Fibroblast of lung (primary cell): ENCODE measurements at places on chromosomes 12 and 14. TPM values are rescaled to one million over a fixed set of nuclear protein-coding genes. Genes with fewer than 3 reads are reported as not detected.

DNA sequence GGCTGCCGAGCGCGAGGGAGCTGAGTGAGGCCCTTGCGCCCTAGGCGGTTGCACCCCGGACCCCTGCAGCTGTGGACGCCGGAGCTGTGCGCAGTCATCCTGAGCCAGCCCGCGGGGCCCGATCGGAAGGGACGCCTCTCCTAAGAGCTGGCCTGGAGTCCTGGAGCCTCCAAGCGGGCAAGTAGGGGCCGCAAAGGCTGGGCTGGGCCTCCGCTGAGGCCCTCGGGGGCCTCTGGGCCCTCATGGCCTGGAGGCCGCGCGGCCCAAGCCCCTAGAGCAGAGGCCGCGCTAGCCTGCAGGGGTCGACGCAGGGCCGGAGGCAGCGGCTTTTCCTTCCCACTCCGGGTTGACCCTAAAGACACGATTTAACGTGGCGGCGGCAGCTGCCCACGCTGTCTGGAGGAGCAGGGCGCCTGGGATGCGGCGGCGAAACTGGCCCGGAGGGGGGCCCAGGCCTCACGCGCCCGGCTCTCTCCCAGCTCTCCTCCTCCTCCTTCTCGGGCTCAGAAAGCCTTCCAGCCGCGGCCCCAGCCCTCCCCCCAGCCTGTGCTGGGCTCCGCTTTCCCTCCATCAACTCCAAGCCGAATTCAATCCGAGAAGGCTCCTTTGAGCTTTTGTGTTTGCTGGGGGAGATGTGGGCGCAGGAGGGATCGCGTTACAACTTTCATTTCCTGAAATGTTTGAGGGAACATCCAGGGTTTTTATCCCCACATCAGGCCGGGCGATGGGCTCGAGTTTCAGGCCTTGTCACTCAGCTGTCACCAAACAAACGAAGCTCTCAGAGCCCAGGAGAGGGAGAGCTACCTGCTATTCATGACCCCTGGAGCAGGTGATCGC lies 11.6 kb downstream of the SIX1 start:
- peak; percentile 47 for DNase-seq
- peaks cover 5% of the 10 kb centered on the region for H3K4me1 ChIP-seq
- no peak overlapping the region for H3K27ac ChIP-seq
- H3K4me3 ChIP-seq, result peak overlapping the region; percentile 30
- peaks cover 5% of the 10 kb centered on the region for H3K36me3 ChIP-seq

DNA sequence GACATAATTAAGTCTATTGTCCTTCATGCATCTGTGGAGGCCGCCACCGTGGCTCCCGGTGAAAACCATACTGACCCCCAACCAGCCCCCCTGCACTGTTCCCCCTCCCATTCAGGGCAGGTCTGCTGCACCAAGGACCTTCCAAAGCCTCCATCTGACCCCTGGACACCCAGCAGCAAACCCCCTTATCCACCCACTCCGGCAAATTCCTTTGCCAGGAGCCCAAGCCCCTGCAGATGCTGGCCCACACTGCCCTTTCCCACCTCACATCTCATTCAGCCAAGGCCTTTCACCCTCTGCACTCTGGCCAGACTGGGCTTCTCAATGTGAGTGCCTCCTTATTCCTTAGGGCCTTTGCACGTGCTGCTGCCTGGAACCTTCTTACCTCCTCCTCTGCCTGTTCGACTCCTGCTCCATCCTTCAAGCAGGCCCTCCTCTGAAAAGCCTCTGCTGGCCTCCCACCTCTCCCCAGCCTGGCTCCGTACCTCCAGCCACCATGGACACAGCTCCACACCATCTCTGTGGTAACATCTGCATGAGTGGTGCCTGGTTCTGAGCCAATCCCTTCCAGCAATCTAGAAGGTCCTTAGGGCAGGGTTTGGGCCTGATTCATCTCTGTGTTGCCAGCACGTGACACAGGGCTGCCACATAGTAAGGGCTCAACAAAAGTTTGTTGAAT lies 230.7 kb downstream of the BCL11B start:
- no peaks in the 10 kb centered on the region for H3K36me3 ChIP-seq
- DNase-seq, result peak; percentile 7
- no peak overlapping the region for H3K4me3 ChIP-seq
- H3K27ac ChIP-seq, result no peak overlapping the region
- no peaks in the 10 kb centered on the region for H3K27me3 ChIP-seq
- H3K4me1 ChIP-seq, result no peaks in the 10 kb centered on the region

- no peak overlapping the region for H3K27ac ChIP-seq
- H3K4me3 ChIP-seq, result no peak overlapping the region
- H3K36me3 ChIP-seq, result no peaks in the 10 kb centered on the region
- no peaks in the 10 kb centered on the region for H3K4me1 ChIP-seq
These were observed 46.8 kb upstream of the PCED1B start for GRCh38 chr12:47032644-47033043.

Gene PIK3C2G
- polyA plus RNA-seq, result not detected in 2 replicates

DNA sequence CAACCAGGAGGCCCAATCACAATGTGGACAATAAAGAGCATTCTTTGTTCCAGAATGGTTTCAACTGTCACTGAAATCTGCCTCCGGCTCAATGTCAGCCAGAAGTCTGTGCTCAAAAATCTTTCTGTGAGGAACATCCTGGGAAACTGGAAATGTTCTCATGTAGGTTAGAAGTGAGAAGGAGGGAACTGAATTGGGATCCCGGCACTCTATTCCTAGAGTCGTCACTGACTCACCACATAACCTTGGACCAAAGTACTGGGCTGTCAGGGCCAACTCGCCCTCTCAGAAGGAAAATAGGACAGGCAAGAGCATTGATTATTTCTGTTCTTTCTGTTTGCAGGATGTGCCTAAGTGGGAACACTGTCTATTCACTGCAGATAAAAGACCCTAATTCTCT lies 57.6 kb downstream of the PRKAB1 start:
- no peaks in the 10 kb centered on the region for H3K27me3 ChIP-seq
- DNase-seq, result peak; percentile 8
- no peaks in the 10 kb centered on the region for H3K36me3 ChIP-seq
- H3K4me3 ChIP-seq, result no peak overlapping the region
- H3K27ac ChIP-seq, result no peak overlapping the region
- H3K4me1 ChIP-seq, result no peaks in the 10 kb centered on the region

- no peak overlapping the region for H3K4me3 ChIP-seq
- no peaks in the 10 kb centered on the region for H3K27me3 ChIP-seq
- H3K27ac ChIP-seq, result no peak overlapping the region
- H3K36me3 ChIP-seq, result no peaks in the 10 kb centered on the region
These were observed 247.6 kb upstream of the PWP1 start for GRCh38 chr12:107437954-107438353.

- no peak overlapping the region for H3K4me3 ChIP-seq
- DNase-seq, result peak; percentile 80
- H3K27ac ChIP-seq, result peak overlapping the region; percentile 38
- no peaks in the 10 kb centered on the region for H3K27me3 ChIP-seq
These were observed 25.0 kb downstream of the PRICKLE1 start for GRCh38 chr12:42564556-42564955.

Gene C12orf56
- 0.10 and 1.1 TPM in 2 replicates for polyA plus RNA-seq

DNA sequence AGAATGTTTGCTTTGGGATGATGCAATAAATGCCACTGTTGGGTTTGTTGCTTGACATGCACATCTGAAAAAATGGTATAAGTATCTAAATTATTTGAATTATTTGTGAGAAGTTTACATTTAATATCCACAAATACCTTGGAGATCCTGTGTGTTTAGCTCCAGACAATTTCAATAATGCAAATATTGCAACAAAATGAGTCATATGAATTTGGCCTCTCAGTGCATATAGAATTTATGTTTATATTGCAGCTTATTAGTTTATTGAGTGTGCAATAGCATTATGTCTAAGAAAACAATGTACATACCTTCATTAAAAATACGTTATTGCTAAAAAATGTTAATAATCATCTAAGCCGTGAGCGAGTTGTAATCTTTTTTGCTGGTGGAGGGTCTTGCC lies 153.3 kb downstream of the FSCB start:
- H3K4me3 ChIP-seq, result no peak overlapping the region
- no peak for DNase-seq
- no peaks in the 10 kb centered on the region for H3K27me3 ChIP-seq
- H3K27ac ChIP-seq, result no peak overlapping the region
- no peaks in the 10 kb centered on the region for H3K36me3 ChIP-seq

DNA sequence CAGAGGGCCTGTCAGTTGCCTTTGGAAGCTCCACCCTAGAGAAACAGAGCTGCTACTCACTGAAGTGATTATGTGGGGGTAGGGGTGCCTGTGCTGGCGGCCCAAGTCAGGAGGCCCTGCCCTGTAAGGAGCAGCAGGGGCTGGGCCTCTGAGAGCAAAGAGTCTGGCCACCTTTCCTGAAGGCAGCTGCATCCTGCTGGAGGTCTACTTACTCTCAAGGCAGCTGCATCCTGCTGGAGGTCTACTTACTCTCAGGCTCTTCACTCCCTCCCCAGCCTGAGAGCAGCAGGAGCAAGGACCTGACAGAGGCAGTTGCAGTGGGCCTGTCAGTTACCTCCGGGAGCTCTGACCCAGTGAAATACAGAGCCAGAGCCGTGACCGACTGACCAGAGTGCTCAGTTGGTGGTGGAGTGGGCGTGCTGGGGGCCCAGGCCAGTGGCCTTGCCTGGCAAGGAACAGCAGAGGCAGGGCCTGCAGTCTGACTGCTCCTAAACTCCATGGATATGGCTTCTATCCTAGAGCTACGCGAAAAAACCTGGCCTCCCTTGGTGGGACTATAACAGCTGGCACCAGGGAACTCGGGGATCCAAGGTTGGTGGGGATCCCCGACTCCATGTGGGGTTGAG lies 32.3 kb downstream of the RAD51B start:
- no peak for DNase-seq
- H3K36me3 ChIP-seq, result no peaks in the 10 kb centered on the region
- H3K27me3 ChIP-seq, result no peaks in the 10 kb centered on the region
- no peaks in the 10 kb centered on the region for H3K4me1 ChIP-seq

Gene REM2
- polyA plus RNA-seq, result 0.02 and 0.06 TPM in 2 replicates

DNA sequence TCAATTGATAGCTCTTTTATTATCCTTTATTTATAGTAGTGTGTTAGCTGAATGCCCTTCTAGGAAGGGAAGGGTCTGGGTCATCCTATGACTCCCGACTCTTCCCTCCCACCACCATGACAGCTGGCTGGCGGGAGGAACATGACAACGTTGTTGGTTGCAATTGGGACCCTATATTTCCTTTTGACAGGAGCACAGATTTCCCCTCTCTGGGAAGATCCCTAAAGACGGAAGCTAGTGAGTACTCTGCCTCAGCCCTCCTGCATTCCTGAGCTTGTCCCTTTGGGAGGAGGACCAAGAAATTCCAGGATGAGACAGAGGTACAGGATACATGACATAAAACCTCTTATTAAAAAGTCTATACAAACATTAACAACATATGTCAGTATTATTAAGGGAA lies 485.4 kb downstream of the NAV3 start:
- DNase-seq, result no peak
- no peaks in the 10 kb centered on the region for H3K27me3 ChIP-seq
- H3K4me3 ChIP-seq, result no peak overlapping the region
- H3K36me3 ChIP-seq, result no peaks in the 10 kb centered on the region
- no peak overlapping the region for H3K27ac ChIP-seq

DNA sequence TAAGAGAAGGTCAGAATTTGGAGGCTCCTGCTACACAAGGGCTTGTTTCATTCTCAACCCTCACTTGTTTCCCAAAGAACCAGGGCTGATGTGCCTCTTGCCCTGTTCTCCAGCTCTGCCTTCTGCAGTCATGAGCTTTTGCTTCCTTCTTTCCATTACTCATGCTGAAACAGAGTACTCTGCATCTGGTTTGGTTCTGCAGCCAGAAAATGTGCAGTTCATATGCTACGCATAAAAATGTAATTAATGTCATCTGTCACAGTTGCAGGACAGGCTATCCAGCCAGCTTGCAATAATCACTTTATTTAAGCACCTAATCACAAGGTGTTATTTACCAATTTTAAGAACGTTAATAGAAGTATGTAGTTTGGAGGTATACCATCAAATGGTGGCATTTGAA lies 150.2 kb downstream of the SRGAP1 start:
- H3K4me3 ChIP-seq, result no peak overlapping the region

DNA sequence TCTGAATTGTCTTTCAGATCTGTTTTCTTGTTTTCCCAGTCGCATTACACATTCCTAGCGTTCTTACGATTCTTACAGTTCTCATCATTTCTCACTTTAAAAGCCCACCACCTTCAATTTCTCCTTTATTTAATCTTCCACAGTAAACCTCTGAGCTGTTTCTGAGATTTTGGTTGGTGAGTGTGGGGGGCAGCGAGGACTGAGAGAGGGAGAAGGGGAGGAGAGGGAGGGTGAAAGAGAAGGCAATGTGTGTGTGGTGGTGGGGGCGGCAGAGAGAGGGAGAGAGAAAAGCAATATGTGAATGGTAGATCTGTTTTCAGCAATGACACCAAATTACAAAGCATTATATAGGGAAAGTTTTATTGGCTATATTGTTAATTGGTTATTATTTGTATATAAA lies 282.6 kb downstream of the SOX5 start:
- H3K4me3 ChIP-seq, result no peak overlapping the region
- H3K4me1 ChIP-seq, result no peaks in the 10 kb centered on the region
- no peaks in the 10 kb centered on the region for H3K36me3 ChIP-seq
- no peak for DNase-seq
- no peaks in the 10 kb centered on the region for H3K27me3 ChIP-seq

Gene PRH2
- polyA plus RNA-seq, result 0.14 TPM in 1 of 2 replicates, not detected in the other

Gene SELPLG
- 3.0 and 5.3 TPM in 2 replicates for polyA plus RNA-seq

DNA sequence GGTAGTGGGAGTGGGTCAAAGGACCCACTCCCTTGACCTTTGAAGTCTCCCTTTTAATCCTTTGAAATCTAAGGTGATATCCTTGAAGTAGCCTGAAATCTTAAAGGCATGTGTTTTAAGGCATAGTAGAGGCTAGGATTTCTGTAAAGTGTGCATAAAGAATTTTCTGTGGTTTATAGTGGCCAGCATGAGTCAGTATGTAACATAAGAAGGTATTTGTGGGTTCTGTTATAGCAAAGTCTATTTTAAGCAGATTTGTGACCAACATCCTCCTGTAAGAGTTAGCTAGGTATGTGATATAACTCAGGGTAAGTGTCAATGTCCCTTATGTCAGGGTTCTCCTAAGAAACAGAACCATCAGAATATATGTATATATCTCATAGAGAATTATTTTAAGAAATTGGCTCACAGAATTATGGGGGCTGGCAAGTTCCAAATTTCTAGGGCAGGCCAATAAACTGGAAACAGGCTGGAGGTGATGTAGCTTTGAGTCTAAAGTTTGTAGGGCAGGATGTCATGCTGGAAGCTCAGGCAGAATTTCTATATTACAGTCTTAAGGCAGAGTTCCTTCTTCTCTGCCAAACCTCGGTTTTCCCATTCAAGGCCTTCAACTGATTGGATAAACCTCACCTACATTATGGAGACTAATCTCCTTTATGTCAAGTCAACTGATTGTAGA lies 18.7 kb upstream of the EPYC start:
- no peak overlapping the region for H3K4me3 ChIP-seq
- H3K4me1 ChIP-seq, result no peaks in the 10 kb centered on the region
- DNase-seq, result peak; percentile 83
- H3K27ac ChIP-seq, result peak overlapping the region; percentile 15
- H3K36me3 ChIP-seq, result no peaks in the 10 kb centered on the region

GRCh38 chr14:72738161-72738611 lies 155.7 kb downstream of the DPF3 start:
- peaks cover 12% of the 10 kb centered on the region for H3K4me1 ChIP-seq
- H3K27me3 ChIP-seq, result no peaks in the 10 kb centered on the region
- H3K27ac ChIP-seq, result no peak overlapping the region

Gene C12orf54
- not detected in 2 replicates for polyA plus RNA-seq

Gene CCDC196
- not detected in 2 replicates for polyA plus RNA-seq

GRCh38 chr12:27468241-27468640 lies 21.7 kb downstream of the SMCO2 start:
- no peak for DNase-seq
- no peaks in the 10 kb centered on the region for H3K36me3 ChIP-seq
- peaks cover 2% of the 10 kb centered on the region for H3K4me1 ChIP-seq
- no peak overlapping the region for H3K27ac ChIP-seq

GRCh38 chr14:78245238-78245637 lies 75.1 kb downstream of the NRXN3 start:
- H3K36me3 ChIP-seq, result no peaks in the 10 kb centered on the region
- H3K4me3 ChIP-seq, result no peak overlapping the region
- no peak for DNase-seq
- H3K27me3 ChIP-seq, result no peaks in the 10 kb centered on the region
